ENCODE measurements at places on chromosomes 16 and 17.
A peak's percentile ranks its signal among the peaks of the same experiment; 100 is the strongest.

DNA sequence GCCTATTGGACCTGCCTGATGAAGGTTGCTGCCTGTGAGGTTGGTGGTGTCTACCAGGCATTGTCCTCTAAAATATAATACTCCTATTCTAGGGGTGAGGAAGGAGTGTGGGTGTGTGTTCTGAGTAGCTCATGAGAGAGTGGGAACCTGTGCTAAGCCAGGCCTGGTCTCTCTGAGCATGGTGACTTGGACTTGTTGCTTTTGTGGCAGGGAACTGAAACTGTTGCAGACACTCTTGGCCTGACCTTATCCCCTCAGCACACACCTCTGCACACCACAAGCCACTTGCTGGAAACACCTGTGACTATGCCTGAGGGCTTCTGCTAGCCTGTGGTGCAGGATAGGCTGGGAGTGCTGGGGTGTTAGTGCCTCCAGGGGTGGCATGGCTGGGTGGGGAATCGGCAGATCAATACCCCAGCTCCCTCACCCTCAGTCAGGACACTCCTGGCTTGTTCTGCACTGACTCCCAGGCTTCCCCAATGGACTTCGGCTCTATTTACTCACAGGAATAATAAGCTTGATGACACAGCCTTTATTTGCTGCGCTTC lies 29.9 kb downstream of the PLCG2 start:
- DNase-seq: no peak

GRCh38 chr16:66618588-66619375 lies 14.3 kb downstream of the CMTM3 start:
- DNase-seq: no peak

DNA sequence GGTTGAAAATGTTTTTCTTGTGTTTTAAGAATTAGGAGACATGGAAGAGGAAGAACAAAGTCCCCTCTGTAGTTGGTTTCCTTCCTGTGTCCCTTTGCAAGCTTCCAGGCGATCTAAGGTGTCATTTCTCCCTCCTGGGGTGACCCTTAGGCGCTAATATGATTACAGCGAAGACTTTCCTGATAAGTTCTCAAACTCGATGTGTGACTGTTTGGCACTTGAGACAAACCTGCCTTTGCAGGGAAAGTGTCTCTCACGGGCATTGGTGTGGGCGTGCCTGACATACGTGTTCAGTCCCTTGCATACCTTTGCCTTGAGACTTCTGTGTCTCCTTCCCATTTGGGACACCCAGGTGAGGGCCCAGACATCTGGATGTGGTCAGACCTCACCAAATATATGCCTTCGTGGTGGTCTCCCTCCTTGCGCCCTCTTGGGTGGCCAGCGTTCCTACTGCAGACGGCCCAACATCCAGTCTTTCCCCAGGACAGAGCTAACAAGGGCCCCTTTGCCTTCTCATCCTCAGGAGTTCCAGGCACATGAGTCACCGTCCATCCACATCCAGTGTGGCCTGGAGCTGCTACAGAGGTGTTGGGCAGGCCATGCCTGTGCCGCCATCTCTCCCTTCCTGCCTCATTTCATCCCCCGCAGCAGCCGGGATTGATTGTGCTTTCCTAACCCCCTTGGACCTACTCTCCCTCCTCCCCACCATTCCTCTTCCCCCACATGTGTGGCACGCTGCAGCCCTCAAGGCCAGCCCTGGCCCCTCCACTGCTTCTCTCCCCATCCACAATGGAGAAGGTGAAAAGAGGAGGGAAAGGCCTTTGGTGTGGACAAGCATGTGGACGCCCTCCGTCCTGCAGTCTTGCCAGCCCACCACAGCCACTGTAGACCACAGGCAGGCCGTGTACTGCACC lies 3.1 kb upstream of the JPT2 start:
- no peak for DNase-seq

GRCh38 chr17:80289616-80290015 lies 29.0 kb downstream of the RNF213 start:
- DNase-seq: no peak

DNA sequence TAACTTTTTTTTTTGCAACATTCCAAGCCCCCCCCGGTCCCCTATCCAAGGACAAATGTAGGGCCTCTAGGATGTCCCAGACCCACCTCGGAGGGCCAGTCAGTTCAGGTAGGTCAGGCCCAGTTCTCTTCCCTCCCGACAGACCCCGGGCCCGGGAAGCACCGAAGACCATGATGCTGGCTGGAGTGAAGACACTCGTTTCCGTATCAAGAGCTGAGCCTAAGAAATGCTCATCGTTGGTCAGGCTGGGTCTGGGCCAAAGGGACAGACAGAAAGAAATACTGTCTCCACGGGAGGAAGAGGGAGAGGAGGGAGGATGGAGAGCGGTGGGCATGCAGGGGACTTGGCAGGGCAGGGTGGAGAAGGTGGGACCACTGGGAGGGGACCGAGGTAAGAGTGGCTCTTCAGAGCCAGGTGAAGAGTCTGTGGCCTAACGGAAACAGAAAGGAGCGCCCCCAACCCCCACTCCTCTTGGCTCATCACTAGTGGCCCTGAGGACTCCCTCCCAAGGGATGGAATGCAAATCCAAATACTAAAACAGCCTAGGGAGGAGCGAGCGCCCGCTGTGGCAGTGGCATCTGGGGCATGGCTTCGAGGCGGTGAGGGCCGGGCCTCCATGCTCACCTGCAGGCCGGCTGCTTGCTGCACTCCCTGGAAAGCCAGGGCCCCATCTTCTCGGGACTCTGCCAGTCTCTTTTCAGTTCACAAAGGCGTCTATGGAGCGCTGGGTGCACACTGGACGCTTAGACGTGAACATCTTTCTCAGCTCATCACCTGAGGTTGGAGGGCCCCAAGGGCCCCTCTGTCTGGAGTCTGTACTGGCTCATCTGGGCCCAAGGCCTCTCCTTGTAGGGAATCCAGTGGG lies 1.7 kb upstream of the ROGDI start:
- DNase-seq: no peak

- no peak for DNase-seq
These were observed 5.6 kb downstream of the DUS1L start for GRCh38 chr17:82060001-82060380.

- peak; percentile 45 for DNase-seq
These were observed 28.0 kb upstream of the SNN start for GRCh38 chr16:11639925-11640899.

GRCh38 chr16:11390573-11391495 lies 45.6 kb downstream of the RMI2 start:
- peak; percentile 41 for DNase-seq

DNA sequence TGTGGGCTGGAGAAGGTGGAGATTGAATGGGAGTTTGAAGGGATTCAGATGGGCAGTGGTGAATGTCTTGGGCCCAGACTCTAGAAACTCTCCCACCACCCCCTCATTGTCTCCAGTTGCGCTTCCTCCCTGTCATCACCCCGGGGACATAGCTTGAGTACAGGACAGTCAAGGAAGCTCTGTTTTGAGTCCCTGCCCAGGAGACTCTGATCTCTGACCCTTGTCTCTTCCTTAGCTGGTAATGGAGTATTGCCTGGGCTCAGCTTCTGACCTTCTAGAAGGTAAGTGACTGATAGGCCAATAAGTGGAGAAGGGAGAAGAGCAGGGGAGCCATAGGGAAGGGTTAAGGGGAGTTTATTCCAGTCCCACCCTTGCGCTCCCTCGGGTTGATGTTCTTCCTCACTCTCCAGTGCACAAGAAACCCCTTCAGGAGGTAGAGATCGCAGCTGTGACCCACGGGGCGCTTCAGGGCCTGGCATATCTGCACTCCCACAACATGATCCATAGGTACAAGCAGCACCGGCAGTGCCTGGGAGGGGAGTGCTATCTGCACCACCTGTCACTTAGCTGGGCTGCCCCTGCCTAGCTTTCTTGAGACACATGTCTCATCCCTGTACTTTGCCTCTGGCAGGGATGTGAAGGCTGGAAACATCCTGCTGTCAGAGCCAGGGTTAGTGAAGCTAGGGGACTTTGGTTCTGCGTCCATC lies 5.0 kb downstream of the TAOK2 start:
- no peak for DNase-seq

DNA sequence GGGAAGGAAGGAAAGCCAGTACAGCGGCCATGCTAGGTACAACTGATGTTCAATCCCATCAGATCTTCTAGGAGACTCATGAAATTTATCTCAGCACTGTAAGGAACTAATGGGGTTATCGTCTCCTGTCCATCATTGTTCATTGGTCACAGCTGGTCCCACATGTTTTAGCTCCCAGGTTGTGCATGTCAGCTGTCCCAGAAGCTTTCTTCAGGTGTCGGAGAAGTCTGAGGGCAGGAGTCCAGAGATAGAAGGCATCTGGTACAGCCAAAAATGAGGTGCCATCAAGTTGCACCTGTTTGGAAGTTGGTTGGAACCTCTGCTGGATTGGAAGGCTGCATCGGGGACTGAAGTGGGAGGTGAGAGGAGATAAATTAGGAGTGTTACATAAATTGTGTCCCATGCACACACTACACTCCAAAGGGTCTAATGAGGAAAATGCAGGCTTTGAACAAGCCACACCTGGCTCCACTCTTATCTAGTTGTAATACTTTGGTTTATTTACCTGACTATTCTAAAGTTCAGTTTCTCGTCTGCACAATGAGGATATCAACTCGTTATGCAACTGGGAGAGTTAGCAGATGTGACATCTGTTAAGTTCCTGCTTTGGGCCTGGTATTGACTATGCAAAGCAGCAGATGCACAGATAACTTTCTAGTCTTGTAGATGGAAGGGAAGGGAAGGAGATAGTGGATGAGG lies 62.9 kb downstream of the MAP2K6 start:
- DNase-seq: no peak

DNA sequence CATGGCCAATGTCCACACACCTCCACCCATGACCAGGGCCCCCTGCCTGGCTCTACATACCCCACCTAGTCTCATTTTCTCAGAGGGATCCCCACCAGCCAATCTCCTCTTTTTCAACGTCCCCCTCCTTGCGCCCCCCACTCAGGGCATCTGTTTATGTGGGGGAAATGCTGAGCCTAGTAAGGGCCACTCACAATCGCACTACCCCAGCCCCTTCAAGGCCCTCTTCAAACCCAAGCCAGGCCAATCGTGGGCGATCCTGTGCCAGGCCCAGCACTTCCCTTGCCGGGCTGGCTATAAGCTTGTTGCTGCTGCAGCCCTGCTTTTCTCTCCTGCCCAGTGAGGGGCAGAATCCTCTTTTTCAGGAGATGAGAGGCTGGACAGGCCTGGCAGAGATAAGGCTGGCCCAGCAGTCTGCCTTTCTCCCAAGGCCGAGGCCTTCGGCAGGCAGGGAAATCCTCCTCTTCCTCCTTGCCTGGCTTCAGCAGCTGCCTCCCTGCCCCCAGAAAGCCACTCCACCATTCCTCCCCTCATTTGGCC lies 16.1 kb downstream of the HSD11B2 start:
- peak; percentile 31 for DNase-seq

- DNase-seq: no peak
These were observed 138.7 kb downstream of the ZFHX3 start for GRCh38 chr16:72909196-72909595.

DNA sequence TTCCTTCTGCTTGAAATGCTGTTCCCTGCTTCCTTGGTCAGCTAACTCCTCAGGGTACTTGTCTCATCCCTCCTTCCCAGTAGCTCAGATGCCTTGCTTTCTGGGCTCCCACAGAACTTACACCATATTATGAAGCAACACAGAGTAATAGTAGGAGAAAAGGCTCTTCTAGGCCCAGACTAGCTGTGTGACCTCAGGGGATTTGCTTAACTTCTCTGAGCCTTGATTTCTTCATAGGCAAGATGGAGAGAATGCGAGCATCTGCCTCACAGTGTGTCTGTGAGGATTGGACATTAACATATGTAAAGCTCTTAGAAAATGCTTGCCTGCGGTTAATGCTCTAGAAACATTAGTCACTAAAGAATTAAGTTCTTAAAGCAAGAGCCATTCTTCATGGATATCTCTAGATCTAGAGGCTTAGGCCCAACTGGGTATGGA lies 22.3 kb upstream of the PECAM1 start:
- no peak for DNase-seq

GRCh38 chr16:85524630-85525419 lies 88.3 kb upstream of the GSE1 start:
- no peak for DNase-seq

- DNase-seq: no peak
These were observed 13.3 kb upstream of the EVPL start for GRCh38 chr17:76040376-76040775.

- no peak for DNase-seq
These were observed 785.5 kb upstream of the RBFOX1 start for GRCh38 chr16:6547131-6547530.

GRCh38 chr16:11497851-11498289 lies 88.8 kb downstream of the LITAF start:
- no peak for DNase-seq

- DNase-seq: peak; percentile 55
These were observed 3.5 kb downstream of the FOXJ1 start for GRCh38 chr17:76137351-76138233.

- DNase-seq: no peak
These were observed 32.2 kb downstream of the RNF157 start for GRCh38 chr17:76208120-76208519.

GRCh38 chr16:87076331-87076949 lies 240.8 kb downstream of the C16orf95 start:
- no peak for DNase-seq

DNA sequence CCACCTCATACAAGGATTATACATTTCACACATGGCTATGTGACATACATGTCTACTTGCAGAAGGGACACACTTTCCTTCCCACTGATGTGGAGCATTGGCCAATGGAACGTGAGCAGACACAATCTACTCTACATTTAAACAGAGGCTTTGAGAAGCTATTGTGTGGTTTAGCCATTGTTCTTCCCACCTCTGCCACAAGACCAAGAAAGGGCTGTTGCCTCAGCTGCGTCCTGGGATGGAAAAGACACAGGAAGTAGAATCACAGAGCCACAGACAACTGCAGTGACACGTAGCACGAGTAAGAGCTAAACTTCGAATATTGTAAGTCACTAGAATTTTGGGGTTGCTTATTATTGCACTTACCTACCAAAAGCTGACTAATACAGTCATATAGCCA lies 33.3 kb downstream of the PRKCB start:
- DNase-seq: no peak

DNA sequence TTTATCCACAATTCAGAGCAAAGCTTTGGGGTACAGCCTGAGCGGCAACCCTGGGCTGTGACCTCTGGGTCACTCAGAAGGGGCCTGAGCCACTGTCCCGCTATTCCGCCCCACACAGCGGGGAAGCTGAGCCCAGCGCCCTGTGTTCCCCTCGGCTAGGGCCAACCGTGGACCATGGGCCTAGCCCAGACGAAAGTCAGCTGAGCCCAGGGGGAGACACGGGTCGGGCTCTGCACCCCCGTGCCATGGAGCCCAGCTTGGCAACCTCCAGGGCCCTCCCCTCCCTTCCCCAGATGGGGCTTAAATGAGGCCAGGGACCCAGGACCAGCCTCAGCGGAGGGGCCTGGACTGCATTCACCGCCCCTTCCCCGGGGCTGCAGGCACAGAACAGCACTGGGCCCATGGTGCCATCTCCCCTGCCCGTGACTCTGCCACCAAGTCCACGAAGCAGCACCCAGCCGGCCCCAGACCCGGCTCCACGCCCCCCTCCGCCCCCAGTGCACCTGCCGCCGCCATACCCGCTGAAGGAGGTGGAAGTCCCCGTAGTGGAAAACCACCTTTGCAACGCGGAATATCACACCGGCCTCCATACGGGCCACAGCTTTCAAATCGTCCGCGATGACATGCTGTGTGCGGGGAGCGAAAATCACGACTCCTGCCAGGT lies 1.8 kb downstream of the TPSD1 start:
- DNase-seq: no peak
